ENCODE measurements at places on chromosomes 5 and 9. TPM values are rescaled to one million over a fixed set of nuclear protein-coding genes. Genes with fewer than 3 reads are reported as not detected.
A peak's percentile ranks its signal among the peaks of the same experiment; 100 is the strongest.

GRCh38 chr5:37071901-37072581 is 177.1 kb downstream of the CPLANE1 start:
- H3K36me3 ChIP-seq: no peaks in the 10 kb centered on the region
- no peaks in the 10 kb centered on the region for H3K4me1 ChIP-seq
- no peak for DNase-seq
- H3K27me3 ChIP-seq: no peaks in the 10 kb centered on the region
- H3K4me3 ChIP-seq: no peak overlapping the region

Gene RNF183
- not detected for total RNA-seq

GRCh38 chr5:14777932-14778791 is 93.4 kb downstream of the ANKH start:
- no peaks in the 10 kb centered on the region for H3K36me3 ChIP-seq
- DNase-seq: no peak
- no peaks in the 10 kb centered on the region for H3K27me3 ChIP-seq
- no peaks in the 10 kb centered on the region for H3K4me1 ChIP-seq

- H3K4me3 ChIP-seq: no peak overlapping the region
- H3K27ac ChIP-seq: no peak overlapping the region
- no peaks in the 10 kb centered on the region for H3K27me3 ChIP-seq
Observed at GRCh38 chr9:130417602-130418001, 27.2 kb upstream of the ASS1 start.

GRCh38 chr5:9653811-9654210 is 23.7 kb upstream of the TAS2R1 start:
- no peaks in the 10 kb centered on the region for H3K36me3 ChIP-seq
- DNase-seq: no peak
- H3K27ac ChIP-seq: no peak overlapping the region

DNA sequence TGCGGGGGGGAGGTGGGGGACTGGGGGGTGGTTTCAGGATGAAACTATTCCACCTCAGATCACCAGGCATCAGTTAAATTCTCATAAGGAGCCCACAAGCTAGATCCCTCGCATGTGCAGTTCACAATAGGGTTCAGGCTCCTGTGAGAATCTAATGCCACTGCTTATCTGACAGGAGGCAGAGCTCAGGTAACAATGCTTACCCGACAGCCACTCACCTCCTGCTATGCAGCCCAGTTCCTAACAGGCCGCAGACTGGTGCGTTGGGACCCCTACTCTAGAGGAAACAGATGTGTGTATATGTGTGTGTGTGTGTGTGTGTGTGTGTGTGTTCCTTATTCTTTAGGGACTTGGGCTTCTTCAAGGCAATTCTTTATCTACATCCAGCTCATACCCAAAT is 352.3 kb upstream of the CCNH start:
- no peaks in the 10 kb centered on the region for H3K27me3 ChIP-seq
- H3K4me1 ChIP-seq: no peaks in the 10 kb centered on the region
- H3K36me3 ChIP-seq: no peaks in the 10 kb centered on the region

- H3K4me3 ChIP-seq: no peak overlapping the region
- no peak overlapping the region for H3K27ac ChIP-seq
- no peak for DNase-seq
- no peaks in the 10 kb centered on the region for H3K36me3 ChIP-seq
Observed at GRCh38 chr5:174327317-174327864, 281.9 kb downstream of the NSG2 start.

GRCh38 chr9:98998441-98999151 is 54.9 kb downstream of the COL15A1 start:
- peak; percentile 73 for DNase-seq
- no peaks in the 10 kb centered on the region for H3K36me3 ChIP-seq
- no peak overlapping the region for H3K27ac ChIP-seq
- H3K27me3 ChIP-seq: no peaks in the 10 kb centered on the region
- H3K4me1 ChIP-seq: peaks cover 4% of the 10 kb centered on the region

Gene CDHR2
- total RNA-seq: 3.1 TPM

DNA sequence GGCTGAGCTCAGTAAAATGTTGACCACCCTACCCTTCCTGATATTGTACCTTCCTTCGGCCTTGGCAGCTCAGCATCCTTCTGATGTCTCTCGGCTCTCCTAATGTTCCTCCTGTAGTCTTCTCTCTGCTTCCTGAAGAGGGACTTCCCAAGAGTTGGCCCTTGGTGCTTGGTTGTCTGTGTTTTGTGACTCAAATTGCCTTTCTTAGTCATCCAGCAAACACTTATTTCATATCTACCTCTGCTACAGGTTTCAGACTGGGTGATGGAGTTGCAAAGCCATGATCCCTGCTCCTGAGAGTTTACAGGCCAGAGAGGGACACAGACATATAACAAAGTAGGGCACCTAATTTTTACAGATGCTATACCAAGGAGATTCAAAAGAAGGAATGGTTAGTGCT is 70.1 kb downstream of the SV2C start:
- H3K36me3 ChIP-seq: no peaks in the 10 kb centered on the region
- no peak overlapping the region for H3K4me3 ChIP-seq
- no peak for DNase-seq
- H3K27ac ChIP-seq: no peak overlapping the region
- H3K4me1 ChIP-seq: no peaks in the 10 kb centered on the region

- DNase-seq: no peak
- H3K4me1 ChIP-seq: no peaks in the 10 kb centered on the region
- H3K27me3 ChIP-seq: no peaks in the 10 kb centered on the region
- H3K36me3 ChIP-seq: no peaks in the 10 kb centered on the region
Observed at GRCh38 chr9:98990181-98990870, 46.6 kb downstream of the COL15A1 start.

DNA sequence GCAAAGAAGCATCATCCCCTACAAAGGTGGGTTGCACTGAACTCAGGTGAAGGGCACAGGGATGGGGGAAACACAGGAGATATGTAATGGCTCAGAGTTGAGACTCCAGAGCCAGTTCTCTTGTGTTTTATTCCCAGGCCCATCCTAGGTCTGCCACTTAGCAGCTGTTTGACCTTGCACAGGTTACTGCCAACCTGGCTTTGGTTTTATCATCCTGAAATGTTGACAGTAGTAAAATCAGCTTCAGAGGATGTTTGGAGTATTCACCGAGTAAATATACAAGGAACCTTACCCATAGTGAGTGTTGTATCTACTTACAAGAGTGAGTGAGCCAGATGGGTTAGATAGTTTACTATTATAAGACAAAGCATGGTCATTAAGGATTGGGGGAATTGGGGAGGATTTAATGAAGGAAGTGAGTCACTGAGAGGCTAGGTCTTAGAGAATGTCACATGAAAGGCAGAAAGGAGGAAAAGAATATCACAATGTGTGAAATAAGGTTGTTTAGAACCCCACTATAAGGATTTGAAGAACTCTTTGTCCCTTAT is 141.3 kb downstream of the MAN2A1 start:
- no peak for DNase-seq
- no peaks in the 10 kb centered on the region for H3K4me1 ChIP-seq
- H3K4me3 ChIP-seq: no peak overlapping the region

Gene PCDHGB3
- total RNA-seq: 0.59 TPM

DNA sequence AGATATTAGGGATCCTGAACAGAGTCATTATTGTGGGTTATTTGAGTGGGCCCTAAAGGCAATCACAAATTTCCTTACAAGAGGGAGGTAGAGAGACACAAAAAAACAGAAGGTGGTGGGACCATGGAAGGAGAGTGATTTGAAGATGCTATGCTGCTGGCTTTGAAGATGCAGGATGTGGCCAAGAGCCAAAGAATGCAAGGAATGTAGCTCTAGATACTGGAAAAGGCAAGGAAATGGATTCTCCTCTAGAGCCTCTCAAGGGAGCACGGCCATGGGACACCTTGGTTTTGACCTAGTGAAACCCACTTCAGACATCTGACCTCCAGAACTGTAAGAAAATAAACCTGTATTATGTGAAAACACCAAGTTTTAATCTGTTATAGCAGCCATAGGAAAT is 53.8 kb downstream of the TTC39B start:
- no peak for DNase-seq
- H3K4me1 ChIP-seq: no peaks in the 10 kb centered on the region
- no peaks in the 10 kb centered on the region for H3K36me3 ChIP-seq
- H3K4me3 ChIP-seq: no peak overlapping the region
- no peak overlapping the region for H3K27ac ChIP-seq

Gene OCLN
- 8.5 TPM for total RNA-seq

Gene ORM2
- not detected for total RNA-seq

- DNase-seq: peak; percentile 42
- H3K4me3 ChIP-seq: peak overlapping the region; percentile 71
- H3K4me1 ChIP-seq: peaks cover 6% of the 10 kb centered on the region
Observed at GRCh38 chr9:124658165-124659017, 112.7 kb downstream of the NR6A1 start.

DNA sequence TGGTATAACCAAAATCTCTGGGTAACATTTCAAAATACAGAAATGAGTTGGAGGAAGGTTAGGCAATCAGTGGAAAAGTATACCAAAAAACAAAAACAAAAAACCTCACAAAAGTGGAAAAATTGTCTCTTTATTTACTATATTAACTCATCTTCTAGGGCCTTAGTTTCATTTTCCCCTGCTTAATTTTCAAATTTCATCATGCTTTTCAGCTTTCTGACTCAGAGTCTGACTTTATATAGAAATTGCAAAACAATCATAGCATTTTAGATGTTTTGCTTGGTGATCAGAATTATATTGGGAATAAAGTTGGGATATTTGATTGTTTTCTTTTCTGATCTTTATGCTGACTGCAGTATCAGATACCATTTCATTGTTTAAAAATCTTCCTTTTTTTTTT is 257.0 kb upstream of the PRR16 start:
- no peaks in the 10 kb centered on the region for H3K4me1 ChIP-seq
- no peak overlapping the region for H3K4me3 ChIP-seq
- no peak for DNase-seq
- no peak overlapping the region for H3K27ac ChIP-seq

DNA sequence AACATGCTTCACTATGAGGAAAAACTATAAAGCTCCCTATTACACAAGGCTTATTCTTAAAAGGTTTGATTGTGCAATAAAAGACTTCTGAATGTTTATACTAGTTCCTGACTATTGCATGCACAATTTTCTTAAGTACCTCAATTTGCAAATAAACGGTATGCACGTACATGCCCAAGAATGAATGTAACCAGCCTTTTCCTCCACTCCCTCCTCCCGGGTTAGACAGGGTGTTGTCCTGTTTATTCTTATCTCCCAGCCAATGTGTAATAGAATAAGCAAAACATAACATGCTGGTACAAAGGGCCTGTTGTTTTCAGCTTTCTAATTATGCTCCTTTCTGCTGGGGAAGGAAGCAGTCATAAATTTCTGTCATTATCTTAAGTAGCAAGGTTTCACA is 79.1 kb downstream of the AOPEP start:
- no peaks in the 10 kb centered on the region for H3K4me1 ChIP-seq
- no peak for DNase-seq
- H3K36me3 ChIP-seq: peaks cover 28% of the 10 kb centered on the region
- H3K27me3 ChIP-seq: no peaks in the 10 kb centered on the region
- H3K27ac ChIP-seq: no peak overlapping the region

- no peak overlapping the region for H3K4me3 ChIP-seq
- peaks cover 8% of the 10 kb centered on the region for H3K4me1 ChIP-seq
- peak; percentile 72 for DNase-seq
- peak overlapping the region; percentile 23 for H3K27ac ChIP-seq
Observed at GRCh38 chr5:179608131-179608581, 15.3 kb downstream of the HNRNPH1 start.

DNA sequence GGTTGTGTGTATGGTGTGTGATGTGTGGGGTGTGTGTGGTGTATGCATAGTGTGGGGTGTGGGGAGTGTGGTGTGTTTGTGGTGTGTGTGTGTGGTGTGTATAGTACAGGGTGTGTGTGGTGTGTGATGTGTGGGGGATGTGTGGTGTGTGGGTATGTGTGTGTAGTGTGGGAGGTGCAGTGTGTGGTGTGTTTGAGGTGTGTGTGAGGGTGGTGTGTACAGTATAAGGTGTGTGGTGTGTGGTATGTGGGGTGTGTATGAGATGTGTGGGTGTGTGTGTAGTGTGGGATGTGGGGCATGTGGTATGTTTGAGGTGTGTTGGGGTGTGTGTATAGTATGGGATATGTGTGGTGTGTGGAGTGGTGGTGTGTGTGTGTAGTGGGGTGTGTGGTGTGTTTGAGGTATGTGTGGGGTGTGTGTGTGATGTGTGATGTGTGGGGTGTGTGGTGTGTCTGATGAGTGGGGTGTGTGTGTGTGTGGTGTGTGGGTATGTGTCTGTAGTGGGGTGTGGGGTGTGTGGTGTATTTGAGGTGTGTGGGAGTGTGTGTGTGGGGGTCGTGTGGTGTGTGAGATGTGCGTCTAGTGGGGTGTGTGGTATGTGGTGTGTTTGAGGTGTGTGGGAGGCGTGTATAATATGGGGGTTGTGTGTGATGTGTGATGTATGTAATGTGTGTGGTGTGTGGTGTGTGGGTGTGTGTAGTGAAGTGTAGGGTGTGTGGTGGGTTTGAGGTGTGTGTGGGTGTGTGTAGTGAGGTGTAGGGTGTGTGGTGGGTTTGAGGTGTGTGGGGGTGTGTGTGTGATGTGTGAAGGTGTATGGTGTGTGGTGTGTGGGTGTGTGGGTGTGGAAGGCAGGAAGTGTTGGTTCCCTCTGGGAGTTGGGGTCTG is 8.6 kb downstream of the ECSCR start:
- peaks cover 47% of the 10 kb centered on the region for H3K4me1 ChIP-seq
- H3K27ac ChIP-seq: peak overlapping the region; percentile 8
- H3K27me3 ChIP-seq: no peaks in the 10 kb centered on the region
- no peak for DNase-seq

Gene FRMPD1
- not detected for total RNA-seq

GRCh38 chr9:121445986-121446385 is 53.7 kb downstream of the GGTA1 start:
- no peaks in the 10 kb centered on the region for H3K27me3 ChIP-seq
- no peak overlapping the region for H3K27ac ChIP-seq
- DNase-seq: no peak
- H3K4me3 ChIP-seq: no peak overlapping the region

- H3K27ac ChIP-seq: no peak overlapping the region
- no peaks in the 10 kb centered on the region for H3K27me3 ChIP-seq
- H3K4me1 ChIP-seq: no peaks in the 10 kb centered on the region
- no peaks in the 10 kb centered on the region for H3K36me3 ChIP-seq
- DNase-seq: no peak
- no peak overlapping the region for H3K4me3 ChIP-seq
Observed at GRCh38 chr9:117725426-117725887, 21.3 kb downstream of the TLR4 start.

Gene LRRC26
- total RNA-seq: not detected

All from naive thymus-derived CD4-positive, alpha-beta T cell (primary cell).